Melanocyte of skin (primary cell): ENCODE measurements at places on chromosomes 5 and 9. TPM values are rescaled to one million over a fixed set of nuclear protein-coding genes. Genes with fewer than 3 reads are reported as not detected.

TRPM3 gene
- total RNA-seq = 0.33 and 0.46 TPM in 2 replicates

PTGER4 gene
- total RNA-seq = 0.62 TPM in 1 of 2 replicates, not detected in the other

CCL28 gene
- 11.7 and 29.5 TPM in 2 replicates for total RNA-seq

DCTN4 gene
- 57.8 and 76.0 TPM in 2 replicates for total RNA-seq

PLAC8L1 gene
- total RNA-seq = 0.73 TPM in 1 of 2 replicates, not detected in the other

EXD3 gene
- total RNA-seq = 2.0 and 2.2 TPM in 2 replicates

SLC34A1 gene
- total RNA-seq = 0.69 TPM in 1 of 2 replicates, not detected in the other

F2RL1 gene
- under 0.01 TPM in 1 of 2 replicates, not detected in the other for total RNA-seq

ARID3C gene
- under 0.01 TPM in 1 of 2 replicates, not detected in the other for total RNA-seq

ZNF354C gene
- 5.0 and 5.2 TPM in 2 replicates for total RNA-seq

MZB1 gene
- not detected in 2 replicates for total RNA-seq

ZNF366 gene
- total RNA-seq = 0.36 and 0.69 TPM in 2 replicates

EFNA5 gene
- total RNA-seq = 3.1 and 6.5 TPM in 2 replicates
